ENCODE measurements at places on chromosomes 16 and 17. TPM values are rescaled to one million over a fixed set of nuclear protein-coding genes. Genes with fewer than 3 reads are reported as not detected.
A peak's percentile ranks its signal among the peaks of the same experiment; 100 is the strongest.

NR1D1 gene
- total RNA-seq = 19.1 TPM

HYDIN gene
- total RNA-seq = 1.6 TPM

TBX2 gene
- total RNA-seq = 8.2 TPM

ATP2A3 gene
- total RNA-seq = 8.6 TPM

AANAT gene
- not detected for total RNA-seq

EPX gene
- total RNA-seq = not detected

MAP1LC3B gene
- total RNA-seq = 131 TPM

GRCh38 chr17:44221084-44221861, 1.8 kb upstream of the UBTF start:
- DNase-seq = peak; percentile 85

DNA sequence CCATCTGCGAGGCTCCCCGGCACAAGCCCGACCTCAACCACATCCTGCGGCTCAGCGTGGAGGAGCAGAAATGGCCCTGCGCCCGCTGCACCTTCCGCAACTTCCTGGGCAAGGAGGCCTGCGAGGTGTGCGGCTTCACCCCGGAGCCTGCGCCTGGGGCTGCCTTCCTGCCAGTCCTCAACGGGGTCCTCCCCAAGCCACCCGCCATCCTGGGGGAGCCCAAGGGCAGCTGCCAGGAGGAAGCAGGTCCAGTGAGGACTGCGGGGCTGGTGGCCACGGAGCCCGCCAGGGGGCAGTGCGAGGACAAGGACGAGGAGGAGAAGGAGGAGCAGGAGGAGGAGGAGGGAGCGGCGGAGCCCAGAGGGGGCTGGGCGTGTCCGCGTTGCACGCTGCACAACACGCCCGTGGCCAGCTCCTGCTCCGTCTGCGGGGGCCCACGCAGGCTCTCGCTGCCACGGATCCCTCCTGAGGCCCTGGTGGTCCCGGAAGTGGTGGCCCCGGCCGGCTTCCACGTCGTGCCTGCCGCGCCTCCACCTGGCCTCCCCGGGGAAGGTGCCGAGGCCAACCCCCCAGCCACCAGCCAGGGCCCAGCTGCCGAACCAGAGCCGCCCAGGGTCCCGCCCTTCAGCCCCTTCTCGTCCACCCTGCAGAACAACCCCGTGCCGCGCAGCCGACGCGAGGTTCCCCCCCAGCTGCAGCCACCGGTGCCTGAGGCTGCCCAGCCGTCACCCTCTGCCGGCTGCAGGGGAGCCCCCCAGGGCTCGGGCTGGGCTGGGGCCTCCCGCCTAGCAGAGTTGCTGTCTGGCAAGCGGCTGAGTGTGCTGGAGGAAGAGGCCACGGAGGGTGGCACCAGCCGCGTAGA, 13.1 kb upstream of the PRR35 start:
- DNase-seq = peak; percentile 68

GRCh38 chr17:81680150-81680549, 3.4 kb downstream of the ARL16 start:
- DNase-seq = no peak

DNA sequence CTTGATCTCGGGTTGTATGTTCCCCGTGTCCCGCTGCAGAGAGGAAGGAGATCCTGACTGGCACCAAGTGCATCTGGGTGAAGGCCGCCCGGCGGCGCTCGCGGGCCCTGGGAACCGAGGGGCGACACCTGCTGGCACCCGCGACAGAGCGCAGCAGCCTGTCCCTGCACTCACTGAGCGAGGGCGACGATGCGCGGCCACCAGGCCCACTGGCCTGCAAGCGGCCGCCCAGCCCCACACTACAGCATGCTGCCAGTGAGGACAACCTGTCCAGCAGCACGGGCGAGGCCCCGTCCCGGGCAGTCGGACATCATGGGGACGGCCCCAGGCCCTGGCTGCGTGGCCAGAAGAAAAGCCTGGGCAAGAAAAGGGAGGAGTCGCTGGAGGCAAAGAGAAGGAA, 7.5 kb downstream of the BTBD17 start:
- peak; percentile 45 for DNase-seq

GRCh38 chr16:21083729-21084268, 66.8 kb downstream of the DNAH3 start:
- DNase-seq = peak; percentile 64

GRCh38 chr17:60091109-60091508, 12.4 kb upstream of the HEATR6 start:
- DNase-seq = no peak

DNA sequence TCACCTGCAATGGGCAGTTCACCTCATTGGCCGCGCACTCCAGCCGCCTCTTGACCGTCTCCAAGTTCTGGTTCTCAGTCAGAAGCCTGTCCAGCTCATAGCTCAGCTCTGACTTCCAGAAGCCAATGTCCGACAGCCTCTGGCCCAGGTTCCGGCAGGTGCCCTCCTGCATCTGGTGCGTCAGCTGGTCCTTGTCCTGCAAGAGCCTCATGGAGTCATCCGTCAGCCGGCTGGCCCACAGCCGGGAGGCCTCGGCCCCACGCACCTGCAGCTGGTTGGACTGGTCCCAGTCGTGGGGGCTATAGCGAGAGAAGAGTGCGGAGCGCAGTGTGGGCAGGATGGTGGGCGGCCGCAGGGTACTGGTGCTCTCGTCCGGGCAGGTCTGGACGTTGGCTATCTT, 424 bp downstream of the TEKT5 start:
- no peak for DNase-seq

GRCh38 chr17:27494192-27495091, 38.2 kb downstream of the KSR1 start:
- peak; percentile 67 for DNase-seq

DNA sequence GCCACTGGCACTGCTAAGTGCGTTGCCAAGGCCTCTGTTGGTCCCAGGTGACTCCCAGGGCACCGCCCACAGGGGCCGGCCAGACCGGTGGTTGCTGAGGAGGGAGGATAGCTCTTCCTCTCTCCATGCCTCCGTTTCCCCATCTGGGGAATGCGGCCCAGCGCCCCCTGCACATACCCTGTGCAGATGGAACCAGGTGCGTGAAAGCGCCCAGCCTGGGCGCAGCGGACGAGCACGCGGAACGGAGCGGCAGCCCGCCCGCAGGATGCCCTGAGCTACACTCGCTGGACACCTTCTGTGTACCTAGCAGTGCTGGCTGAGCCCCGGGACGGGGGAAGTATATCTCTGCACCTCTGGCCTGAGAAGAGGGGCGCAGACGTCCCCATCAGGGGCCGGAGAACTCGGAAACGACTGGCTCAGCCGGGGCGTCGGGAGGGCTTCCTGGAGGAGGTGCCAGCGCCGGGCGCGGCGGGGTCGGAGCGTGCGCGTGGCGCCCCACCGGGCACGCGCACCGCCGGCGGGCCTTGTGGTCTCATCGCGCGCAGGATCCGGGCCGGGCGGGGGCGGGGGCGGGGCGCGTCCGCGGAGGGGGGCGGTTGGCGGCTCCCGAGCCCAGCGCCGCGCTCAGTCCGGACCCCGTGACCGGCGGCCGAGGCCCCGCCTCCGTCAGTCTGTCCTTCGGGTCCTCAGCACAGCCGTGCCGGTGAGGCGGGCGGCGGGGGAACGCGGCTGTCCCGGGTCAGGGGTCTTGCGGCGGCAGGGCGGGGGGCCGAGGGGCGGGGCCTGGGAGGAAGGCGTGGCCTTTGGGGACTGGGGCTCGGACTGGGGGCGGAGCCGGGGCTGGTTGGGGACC, at the start of the genes CCDC78 and HAGHL:
Gene CCDC78, minus strand, starts transcription at position 6 of the 853 bp plus-strand sequence. CDS start 76 bp downstream, outside the sequence.
Gene HAGHL, plus strand, starts transcription at position 669 of the 853 bp plus-strand sequence. CDS start 404 bp downstream, outside the sequence.
- DNase-seq = peak; percentile 67

GRCh38 chr17:40914075-40914855, 23.2 kb downstream of the KRT23 start:
- no peak for DNase-seq

DNA sequence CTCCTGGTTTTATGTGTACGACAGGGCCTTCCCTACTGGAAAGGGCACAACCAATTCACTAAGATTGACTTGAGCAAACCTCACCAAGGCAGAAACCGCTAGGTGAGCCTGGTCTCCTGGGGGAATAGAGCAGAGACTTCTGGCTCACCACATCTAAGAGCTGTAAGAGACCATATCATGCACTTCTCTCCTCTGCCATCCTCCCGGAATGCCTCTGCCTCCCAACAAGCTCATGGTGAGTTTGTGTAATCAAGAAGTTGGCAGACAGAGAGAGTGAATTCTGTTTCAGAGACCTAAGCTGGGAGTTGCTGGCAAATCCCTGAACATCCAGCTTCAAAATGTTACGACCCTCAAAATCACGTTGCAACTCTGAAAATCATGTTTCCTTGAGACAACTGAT, 154.8 kb downstream of the SLC39A11 start:
- DNase-seq = no peak

DNA sequence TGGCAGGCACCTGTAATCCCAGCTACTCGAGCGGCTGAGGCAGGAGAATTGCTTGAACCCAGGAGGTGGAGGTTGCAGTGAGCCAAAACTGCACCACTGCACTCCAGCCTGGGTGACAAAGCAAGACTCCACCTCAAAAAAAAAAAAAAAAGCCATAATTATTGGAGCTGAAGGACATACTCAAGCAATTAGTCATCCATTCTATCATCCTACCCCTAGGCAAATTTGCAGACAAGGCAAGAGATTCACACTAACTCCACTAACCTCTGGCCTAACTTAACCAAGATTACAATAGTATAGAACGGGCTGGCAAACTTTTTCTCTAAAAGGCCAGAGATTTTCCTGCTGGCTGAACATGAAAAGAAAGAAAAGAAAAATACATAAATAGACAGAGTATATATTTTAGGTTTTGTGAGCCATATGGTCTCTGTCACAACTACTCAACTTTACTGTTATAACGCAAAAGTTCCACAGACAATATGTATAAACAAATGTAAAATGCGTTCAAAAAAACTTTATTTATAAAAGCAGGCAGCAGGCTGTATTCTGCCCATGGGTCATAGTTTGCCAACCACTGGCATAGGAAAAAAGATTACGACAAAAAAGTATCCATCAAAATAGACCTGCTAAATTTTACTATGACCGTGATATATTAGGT, 29.7 kb downstream of the BRIP1 start:
- no peak for DNase-seq

DNA sequence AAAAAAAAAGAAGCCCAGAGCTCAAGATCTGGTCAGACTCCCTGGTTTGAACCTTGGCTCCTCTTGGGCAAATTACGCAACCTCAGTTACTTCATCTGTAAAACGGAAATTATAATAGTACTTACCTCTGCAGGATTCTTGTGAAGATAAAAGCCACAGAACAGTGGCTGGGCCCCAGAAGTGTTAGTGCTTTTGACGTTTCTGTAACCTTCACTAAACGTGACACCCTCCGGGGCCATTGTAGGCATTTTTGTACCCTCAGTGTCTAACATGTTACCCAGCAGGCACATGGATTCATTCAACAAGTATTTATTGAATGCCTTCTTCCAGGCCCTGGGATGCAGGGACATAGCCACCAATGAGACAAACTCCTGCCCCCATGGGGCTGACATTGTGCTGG, 58.0 kb downstream of the PITPNC1 start:
- DNase-seq = no peak

GRCh38 chr17:27463235-27463677, 7.0 kb downstream of the KSR1 start:
- no peak for DNase-seq

GRCh38 chr17:62971853-62972252, 5.8 kb downstream of the TANC2 start:
- no peak for DNase-seq

DNA sequence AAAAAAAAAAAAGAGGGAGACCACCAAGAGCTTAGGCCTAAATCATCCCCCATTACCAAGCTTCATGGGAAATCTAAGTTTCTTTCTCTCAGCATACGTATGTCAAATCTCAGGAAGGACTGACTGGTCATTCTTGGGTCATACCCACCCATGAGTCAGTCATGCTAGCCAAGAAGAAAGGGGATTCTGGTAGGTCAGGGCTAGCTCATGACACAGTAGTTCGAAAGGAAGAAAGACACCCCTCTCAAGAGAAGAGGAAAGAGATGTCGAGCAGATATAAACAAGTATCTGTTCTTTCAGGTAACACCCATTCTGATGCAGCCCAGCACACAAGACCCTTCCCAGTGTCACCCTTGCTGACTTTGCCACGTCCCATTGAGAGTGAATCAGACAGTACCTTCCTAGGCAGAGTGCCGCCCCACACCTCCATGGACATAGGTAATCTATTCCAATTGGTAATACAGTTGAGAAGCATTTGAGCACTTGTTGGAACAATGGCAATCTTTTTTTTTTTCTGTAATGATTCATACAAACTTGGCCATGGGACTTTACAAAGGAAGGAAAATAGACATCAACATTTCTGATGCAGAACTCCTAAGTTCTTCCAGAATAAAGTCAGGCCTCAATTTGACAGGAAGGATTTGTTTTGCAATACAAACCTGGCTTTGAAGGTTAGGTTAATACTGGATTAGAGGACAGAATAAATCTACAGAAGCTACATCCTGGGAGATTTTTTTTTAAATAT, 38.2 kb downstream of the COPRS start:
- no peak for DNase-seq

DNA sequence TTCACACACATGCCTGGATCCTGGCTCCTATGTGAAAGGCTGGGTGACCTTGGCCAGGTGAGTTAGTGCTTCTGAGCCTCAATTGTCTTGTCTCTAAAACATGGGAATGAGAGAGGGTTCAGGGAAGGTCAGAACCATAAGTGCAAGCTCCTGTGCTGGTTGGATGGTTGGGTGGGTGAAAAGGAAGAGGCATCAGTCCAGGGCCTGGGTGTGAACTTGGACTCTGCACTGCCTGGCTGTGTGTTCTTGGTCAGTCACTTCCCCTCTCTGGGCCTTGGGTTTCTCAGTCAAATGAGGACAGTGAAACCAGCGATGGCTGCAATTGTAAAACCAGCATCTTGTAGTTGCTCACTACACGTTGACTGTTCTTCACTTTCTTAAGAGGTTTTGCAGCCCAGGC, 643 bp upstream of the KCNG4 start:
- DNase-seq = no peak

DNA sequence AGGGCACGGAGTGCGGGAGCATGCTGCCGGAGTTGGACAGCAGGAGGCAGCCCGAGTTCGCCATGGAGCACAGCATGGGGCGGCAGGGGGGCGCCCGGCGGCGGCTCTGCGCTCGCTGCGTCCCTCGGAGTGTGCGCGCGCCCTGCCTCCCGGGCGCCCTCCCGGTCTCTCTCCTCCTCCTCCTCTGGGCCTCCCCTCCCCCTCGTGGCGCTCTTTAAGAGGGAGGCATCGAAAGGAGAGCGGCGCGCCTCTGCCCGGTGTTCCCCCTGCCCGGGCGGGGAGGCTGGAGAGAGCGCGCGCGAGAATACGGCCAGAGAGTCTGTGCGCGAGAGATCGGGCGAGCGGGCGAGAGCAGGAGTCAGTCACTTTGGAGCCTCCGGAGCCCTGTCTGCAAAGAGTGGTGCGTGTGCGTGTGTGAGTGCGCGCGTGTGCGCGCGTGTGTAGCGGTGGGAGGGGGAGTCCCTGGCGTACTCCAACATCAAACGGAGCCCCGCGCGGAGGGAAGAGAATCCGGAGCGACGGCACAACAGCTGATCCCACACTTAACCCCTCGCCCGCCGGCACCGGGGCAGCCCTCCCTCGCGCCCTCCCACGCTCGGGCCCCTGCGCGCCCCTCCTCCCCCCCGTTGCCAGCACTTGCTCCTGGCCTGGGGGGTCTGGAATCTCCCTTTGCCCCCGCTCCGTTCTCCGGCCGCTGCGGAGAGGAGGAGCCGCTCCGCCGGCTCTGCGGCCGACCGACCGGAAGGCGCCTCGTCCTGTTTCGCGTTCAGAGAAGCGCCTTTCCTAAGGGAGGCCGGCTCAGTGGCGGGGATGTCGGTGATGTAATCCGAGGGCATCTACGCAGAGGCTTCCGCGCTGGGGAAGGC, 108.9 kb downstream of the ENGASE start:
- DNase-seq = no peak

GRCh38 chr16:74700438-74701225, at the start of gene MLKL:
Gene MLKL, minus strand, starts transcription at chr16:74700862. Its CDS starts 5,105 bp downstream, at chr16:74695757.
- peak; percentile 55 for DNase-seq

- peak; percentile 71 for DNase-seq
Observed at GRCh38 chr17:76682296-76682695, 28.5 kb downstream of the MXRA7 start.
